Amniotic stem cell (primary cell): ENCODE measurements at places on chromosomes 6 and 20.

- no peak for DNase-seq
These were observed 81.0 kb upstream of the FOXQ1 start for GRCh38 chr6:1230689-1231605.

DNA sequence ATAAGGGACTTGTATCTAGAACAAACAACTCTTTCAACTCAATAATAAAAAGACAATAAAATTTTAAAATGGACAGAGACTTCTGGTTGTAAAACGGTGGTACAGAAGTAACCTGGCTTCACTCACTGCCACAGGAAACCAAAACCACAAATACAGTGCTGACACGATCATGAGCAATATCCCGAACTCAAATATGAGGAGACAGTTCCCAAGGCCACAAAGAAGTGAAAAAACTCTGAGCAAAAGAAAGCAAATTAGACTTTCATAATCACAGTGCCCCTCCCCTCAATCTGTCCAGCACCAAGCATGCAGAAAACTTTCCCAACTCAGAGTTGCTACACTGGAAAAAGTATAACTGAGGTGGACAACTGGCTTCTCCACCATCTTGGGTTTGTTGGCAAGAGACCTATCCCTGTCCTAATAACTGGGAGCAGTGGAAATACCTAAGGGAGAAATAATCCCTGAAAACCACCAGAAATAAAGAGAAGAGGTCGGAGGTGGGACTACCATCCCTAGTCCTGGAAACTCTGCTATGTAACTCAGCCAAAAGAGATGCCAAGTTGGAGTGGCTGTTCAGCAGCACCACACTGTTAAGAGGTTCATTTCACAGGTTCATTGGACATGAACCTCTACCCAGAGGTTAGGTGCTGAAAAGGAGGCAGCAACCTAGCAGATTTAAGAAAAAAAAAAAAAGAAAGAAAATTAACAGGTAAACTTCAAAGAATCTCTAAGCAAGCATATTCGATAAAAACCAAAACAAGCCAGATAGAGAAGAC, 55.5 kb downstream of the REV3L start:
- peak; percentile 38 for DNase-seq

GRCh38 chr6:170074435-170074834, 216.4 kb downstream of the DLL1 start:
- DNase-seq, result no peak

DNA sequence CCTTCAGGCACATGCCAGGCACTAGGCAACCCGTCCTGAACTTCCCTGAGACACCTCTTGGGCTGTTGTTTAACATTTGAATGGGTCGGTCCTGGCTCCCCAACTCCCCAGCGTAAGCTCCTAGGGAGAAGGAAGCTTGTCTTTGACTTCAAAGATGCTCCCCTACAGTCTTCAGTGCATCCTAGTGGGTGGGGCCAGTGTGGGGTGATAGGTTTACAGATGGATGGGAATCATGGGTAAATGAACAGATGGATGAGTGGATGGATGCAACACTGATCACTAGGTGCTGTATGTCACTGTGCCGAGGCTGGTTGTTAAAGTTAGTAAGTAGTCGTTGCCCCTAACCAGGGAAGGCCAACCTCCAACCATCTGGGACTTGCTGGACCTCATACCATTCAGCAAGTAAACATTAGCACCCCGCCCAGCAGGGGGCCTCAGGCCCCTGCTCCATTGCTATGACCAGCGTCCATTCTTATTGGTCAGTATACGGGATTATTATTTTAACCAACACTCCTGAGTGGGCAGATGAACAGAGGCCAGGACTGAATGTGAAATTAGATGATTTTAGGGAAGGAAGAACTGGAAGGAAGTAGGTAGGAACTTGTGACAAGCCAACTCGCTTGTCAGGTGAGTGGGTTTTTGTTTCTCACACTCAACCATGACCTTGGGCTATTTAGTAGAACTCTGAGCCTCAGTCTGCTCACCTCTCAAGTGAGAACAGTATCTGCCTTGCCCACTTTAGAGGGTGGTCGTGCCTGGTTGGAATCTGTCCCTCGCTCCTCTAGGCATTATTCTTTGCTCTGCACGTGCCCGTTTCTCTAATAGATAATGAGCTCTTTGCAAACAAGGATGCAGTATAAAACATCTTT, 82.9 kb upstream of the FOXP4 start:
- DNase-seq, result no peak

DNA sequence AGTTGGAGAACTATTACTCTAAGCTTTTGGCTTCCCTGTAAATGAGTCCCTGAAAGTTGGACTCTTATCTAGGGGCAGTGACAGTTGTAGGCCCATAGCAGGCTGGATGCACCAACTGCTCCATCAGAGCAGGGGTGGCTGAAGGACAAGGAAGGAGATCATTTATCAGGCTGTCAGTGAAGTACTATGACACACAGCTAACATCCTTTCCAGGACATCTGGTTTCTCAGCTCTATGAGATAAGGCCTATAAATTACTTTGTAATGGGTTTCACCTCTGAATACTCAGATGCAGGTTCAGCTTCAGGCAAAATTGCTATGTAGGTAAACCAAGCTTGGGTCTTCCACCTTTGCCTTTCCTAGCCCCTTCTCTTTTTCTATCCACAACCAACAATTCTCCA, 468.5 kb downstream of the KIF16B start:
- no peak for DNase-seq

- DNase-seq, result no peak
These were observed 512.7 kb upstream of the ZNF337 start for GRCh38 chr20:26209171-26209941.
